ENCODE measurements at places on chromosomes 2 and 18. TPM values are rescaled to one million over a fixed set of nuclear protein-coding genes. Genes with fewer than 3 reads are reported as not detected.

UPP2 gene
- not detected for total RNA-seq

DNA sequence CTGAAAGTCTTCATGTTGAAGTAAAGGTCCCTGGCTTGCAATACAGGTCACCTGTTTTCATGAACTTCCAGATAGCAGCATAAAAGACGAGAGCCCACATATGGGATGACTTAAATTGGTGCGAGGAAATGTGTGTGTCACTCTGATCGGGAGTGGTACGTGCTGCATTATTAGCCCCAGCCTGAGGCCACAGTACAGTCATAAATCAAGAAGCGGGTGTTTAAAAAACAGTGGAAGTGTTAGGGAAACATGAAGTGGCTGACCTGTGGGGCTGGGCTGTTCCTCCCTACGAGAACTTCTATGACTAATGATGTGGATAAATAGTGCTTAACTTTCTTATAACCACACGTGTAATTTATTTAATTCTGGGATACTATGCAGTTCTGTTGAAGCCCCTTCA is 24.4 kb downstream of the RDH14 start:
- no peak for DNase-seq

- DNase-seq, result no peak
These were observed 68.5 kb upstream of the ZNF532 start for GRCh38 chr18:58796220-58796619.

- no peak for DNase-seq
These were observed 286.0 kb upstream of the CCDC68 start for GRCh38 chr18:55245211-55245614.

- no peak for DNase-seq
These were observed 497.6 kb downstream of the SUCLG1 start for GRCh38 chr2:83961512-83961911.

DNA sequence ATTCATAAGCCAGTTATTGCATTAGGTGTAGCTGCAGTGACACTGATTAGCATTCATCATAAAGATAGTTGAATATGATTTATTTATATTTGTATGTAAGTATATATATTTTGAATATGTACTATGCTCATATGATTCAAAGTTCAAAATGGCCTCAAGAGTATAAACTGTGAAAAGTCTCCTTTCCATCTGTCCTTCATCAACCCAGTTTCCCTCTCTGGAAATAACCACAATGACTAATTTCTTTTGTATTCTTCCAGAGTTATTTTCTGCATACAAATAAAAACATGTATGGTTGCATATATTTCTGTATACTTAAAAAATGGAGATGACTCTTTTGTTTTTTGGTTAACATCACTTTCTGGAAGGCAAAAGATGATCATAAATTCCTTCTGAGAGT is 95.2 kb downstream of the CAMKMT start:
- DNase-seq, result no peak

GRCh38 chr18:79488311-79489050 is 92.8 kb downstream of the NFATC1 start:
- no peak for DNase-seq
